Right ventricle myocardium superior (tissue), 1 donor: ENCODE measurements at places on chromosomes 5 and 9.
A peak's percentile ranks its signal among the peaks of the same experiment; 100 is the strongest.

- no peak for DNase-seq
These were observed 7.6 kb downstream of the SLC1A1 start for GRCh38 chr9:4497855-4498254.

DNA sequence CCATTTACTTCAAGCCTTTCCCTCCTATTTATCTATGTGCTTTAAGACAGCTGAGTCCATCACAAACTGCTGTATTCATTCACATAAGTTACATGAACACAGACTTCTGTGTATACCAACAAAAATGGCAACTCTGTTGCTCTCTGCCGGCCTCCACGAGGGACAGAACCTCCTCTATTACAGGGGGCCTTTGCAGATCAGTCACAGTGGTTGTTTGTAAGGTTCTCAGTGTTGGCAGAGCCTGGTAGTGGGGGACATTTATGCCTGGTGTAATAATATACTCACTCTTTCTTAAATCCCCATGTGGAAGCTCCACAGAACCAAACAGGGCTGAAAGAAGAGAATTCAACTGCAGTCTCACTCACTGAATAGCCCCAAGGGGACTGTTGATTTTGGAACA is 76.5 kb downstream of the SLC1A1 start:
- DNase-seq = no peak

DNA sequence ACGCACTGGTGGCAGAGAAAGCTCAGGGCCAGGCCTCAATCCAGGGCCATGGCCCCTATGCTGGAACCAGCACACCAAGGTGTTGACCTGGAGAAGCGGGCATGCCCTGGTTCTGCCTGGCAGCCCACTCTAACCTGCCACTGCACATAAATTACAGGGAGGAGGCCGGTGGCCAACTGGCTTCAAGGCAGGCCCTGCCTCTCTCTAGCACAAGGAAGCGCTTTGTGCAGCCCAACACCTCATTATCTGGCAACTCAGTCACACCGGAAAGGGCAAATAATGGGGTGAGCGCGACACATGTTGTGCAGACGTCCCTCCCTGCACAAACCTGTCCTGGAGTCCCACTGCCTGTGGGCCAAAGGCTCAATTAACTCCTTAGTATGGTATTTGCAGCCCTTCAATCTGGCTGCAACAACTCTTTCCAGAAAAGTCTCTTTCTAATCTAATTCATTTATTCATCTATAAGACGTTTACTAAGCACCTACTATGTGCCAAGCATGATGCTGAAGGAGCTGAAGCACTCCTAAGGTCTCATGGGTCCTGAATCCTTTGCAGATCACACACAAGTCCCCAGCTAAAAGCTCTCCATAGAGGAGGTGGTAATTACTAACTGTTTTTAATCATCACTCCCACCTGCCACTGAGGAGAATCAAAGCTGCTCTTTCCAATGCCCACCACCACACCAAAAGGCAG is 24.9 kb downstream of the SHB start:
- no peak for DNase-seq

- DNase-seq = no peak
These were observed 32.1 kb downstream of the HSPA4 start for GRCh38 chr5:133083901-133084300.

GRCh38 chr9:126517833-126518356 is 95.8 kb upstream of the LMX1B start:
- DNase-seq = no peak

- DNase-seq = no peak
These were observed 2.0 kb downstream of the CLK4 start for GRCh38 chr5:178624631-178625546.

GRCh38 chr5:151052836-151053235 is 28.0 kb downstream of the TNIP1 start:
- no peak for DNase-seq

- peak; percentile 42 for DNase-seq
These were observed 51.1 kb upstream of the COL5A1 start for GRCh38 chr9:134590240-134591081.

GRCh38 chr5:176817841-176818377 is 7.5 kb downstream of the UNC5A start:
- DNase-seq = no peak

DNA sequence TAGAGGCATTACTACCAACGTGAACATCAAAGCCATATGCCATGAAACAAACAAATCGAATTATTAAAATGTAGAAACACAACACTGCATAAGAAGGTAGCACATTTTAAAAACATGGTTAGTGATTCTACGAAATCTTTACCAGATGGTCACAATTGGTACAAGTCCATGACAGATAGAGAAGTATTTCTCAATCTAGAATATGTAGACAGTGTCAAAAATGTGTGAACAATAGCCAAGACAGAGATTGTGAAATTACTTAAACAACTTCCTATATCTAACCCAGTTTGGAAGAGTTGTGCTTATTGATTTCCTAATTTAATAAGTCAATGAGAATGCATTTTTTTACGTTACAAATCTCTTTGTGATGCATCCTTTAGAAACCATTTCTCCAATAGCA is 1121.6 kb downstream of the MAT2B start:
- no peak for DNase-seq

- no peak for DNase-seq
These were observed 84.9 kb downstream of the PRELID2 start for GRCh38 chr5:145750199-145750598.

DNA sequence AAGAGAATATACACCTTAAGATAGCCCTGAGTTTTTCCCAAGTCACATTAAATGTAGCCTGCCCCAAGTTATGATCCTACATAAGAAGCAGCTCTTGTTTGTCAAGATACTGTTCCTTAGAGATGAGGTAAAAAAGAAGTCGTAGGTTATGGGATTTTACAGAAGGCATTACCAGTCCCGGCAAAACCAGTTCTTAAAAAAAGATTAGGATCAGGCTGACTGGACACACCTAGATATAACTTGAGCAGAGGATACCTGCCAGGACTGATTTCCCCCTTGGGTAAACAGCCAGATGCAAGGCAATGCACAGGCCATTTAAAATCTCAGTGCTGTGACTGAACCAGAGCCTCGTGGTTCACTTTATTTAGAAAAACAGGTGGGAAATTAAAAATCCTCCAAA is 14.1 kb upstream of the SEMA5A start:
- no peak for DNase-seq

GRCh38 chr9:121368138-121368522 is 1.9 kb downstream of the STOM start:
- no peak for DNase-seq

DNA sequence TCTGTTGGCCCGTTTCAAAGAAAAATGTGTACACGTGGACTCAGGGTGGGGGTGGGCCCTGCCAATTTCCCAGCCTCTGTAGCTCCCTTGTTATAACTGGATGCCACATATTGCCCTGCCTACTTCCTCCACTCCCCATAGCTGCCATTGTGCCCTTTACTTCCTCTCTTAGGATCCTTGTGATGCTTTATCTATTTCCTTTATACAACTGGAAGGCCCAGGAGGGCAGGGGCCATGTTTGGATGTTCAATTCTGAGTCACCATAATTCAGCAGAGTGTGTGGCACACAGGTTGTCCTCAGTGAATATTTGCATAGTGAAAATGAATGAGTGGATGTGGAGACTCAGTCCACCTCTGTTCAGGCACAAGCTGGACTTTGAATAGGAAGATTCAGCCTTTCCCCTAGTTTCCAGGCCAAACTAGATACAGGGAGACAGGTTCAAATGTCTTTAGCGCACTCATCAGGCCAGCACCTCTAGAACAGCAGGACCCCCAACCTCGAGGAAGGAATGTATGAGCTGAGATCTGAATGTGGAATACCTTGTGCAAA is 10.6 kb upstream of the FEM1C start:
- DNase-seq = no peak

- no peak for DNase-seq
These were observed 177.9 kb upstream of the FST start for GRCh38 chr5:53302529-53302928.

- DNase-seq = no peak
These were observed 437.3 kb upstream of the MPDZ start for GRCh38 chr9:13716601-13717321.

- DNase-seq = no peak
These were observed 36.3 kb downstream of the ZNF474 start for GRCh38 chr5:122165559-122166078.

GRCh38 chr5:149580808-149581191 is 498 bp upstream of the ARHGEF37 start:
- no peak for DNase-seq

GRCh38 chr5:134873987-134874830 is at the start of gene TXNDC15:
Gene TXNDC15 (plus strand): TSS chr5:134874371. CDS start chr5:134874428, 57 bp downstream.
- peak; percentile 95 for DNase-seq

DNA sequence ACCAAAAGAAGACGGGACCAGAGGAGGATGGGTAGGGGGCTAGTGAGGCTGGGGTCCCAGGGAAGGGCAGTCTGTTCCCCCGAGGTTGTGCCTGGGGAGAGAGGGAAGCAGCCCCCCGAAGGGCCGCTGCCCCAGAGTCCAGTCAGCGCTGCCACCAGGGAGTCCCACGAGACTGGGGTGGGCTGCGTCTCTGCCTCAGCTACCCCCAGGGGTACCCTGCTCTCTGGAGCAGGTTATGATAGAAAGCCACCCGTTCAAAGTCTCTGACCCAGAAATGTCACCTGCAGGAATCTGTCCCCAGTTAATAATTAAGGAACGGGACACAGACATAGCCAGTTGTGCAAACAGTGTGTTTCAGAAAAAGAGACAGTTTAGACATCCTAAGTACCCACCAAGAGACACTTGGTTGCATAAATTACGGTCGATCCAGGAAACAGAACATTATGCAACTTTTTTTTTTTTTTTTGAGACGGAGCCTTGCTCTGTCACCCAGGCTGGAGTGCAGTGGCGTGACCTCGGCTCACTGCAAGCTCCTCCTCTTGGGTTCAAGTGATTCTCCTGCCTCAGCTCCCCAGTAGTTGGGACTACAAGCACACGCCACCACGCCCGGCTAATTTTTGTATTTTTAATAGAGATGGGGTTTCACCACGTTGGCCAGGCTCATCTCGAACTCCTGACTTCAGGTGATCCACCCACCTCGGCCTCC is 10.7 kb upstream of the AGPAT2 start:
- no peak for DNase-seq

DNA sequence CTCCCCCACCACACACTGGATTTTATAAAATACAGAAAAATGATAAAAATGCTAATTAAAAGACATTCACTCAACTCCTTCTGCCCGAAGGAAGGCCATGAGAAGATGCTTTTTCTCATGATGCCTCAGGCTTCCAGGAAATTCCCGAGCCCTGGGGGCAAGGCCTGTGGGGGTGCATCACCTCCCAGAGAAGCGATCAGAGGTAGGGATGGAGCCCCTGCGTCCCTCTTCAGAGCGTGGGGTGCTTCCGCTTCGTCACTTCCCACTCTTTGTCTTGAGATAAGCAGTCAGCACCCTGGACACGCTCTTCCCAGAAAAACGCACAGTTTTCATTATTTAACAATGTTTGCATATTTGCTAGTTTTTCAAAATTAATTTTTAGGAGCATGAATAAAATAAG is 33.3 kb upstream of the SH3PXD2B start:
- no peak for DNase-seq

DNA sequence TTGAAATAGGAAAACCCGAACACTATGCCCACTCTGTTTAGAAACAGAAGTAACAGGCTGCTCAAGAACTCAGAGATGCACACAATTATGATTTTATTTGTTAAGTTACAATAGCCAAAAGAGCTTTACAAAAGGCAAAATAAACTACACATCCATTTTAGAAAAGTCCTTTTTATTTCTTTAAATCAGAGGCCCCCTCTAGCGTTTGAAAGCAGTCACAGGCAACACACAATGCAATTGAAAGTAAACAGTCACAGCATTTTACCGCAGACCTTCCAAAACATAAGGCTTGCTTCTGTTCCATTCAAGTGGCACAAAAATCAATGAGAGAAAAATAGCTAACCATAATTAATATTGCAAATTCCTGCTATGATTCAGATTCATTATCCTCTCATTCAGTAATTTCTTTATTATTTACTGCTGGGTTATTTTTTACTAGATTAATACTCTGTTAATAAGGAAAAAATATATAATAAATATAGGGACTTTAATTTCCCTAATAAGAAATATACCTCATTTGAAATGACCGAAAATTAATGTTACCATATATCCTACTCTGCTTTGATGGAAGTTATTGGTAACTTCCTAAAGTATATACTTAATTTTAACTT is 78.3 kb downstream of the CEP120 start:
- DNase-seq = no peak

GRCh38 chr9:134930398-134930797 is 12.7 kb upstream of the FCN1 start:
- DNase-seq = no peak

DNA sequence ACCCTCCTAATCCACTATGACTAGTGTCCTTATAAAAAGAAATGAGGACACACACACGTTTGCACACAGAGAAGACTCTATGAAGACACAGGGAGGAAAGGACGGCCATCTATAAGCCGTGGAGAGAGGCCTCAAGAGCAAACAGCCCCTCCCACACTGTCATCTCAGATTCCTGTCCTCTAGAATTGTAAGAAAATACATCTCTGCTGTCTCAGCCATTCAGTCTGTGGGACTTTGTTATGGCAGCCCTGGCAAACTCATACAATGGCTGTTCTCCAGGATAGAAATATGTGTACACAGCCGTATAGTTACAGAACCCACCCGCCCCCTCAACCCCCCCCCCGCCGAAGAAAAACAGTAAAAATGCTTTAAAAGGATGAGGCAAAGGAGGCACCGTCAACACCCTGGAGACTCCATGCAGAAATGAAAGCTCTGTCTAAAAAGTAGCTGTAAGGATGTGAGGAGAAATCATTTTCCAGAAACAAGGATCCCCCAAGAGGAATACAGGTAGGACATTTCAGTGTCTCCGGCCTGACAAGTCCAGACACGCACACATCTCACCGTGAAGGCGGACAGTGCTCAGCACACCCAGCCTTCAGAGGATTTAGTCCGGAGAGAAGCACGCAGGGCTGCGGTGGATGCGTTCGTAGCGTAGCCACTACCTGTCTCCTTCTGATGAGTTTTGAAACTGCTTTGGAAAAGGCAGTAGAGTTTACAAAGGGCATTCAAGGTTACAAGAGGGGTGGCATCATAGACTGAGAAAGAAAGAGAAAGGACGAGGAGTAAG is 110.8 kb upstream of the ERCC6L2 start:
- DNase-seq = no peak

- DNase-seq = no peak
These were observed 547.5 kb downstream of the EBF1 start for GRCh38 chr5:158552241-158552640.

DNA sequence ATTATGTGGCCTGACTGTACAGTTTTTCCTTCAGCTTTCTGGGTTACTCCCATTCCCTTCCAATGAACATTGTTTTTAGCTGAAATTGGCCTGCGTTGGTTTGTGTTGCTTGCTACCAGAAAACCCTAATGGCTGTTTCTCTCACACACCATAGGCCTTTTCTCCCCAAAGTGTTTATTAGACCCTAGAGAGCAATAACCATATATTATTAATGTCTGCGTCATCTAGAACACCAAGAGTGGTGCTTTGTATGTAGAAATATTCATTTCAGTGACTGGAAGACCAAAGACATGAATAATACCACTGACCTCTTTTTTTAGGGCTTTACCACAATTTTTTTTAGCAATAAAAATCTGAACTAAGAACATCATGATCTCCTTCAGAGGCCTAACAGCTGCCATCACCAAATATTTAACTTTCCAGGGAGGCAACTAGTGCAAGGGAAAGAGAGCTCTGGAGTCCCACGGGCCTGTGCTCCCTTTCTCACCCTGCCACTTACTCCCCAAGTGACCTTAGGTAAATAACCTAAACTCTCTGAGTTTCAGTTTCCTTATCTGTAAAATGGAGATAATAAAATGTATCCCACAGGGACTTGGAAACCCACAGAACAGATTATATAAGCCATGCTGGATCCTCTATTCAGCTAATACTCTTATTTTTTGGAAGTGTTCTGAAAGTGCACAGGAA is 201.9 kb upstream of the ISL1 start:
- DNase-seq = no peak

- no peak for DNase-seq
These were observed 48.9 kb downstream of the NUDT12 start for GRCh38 chr5:103513701-103514100.
